ENCODE measurements at places on chromosomes 13 and 19.

DNA sequence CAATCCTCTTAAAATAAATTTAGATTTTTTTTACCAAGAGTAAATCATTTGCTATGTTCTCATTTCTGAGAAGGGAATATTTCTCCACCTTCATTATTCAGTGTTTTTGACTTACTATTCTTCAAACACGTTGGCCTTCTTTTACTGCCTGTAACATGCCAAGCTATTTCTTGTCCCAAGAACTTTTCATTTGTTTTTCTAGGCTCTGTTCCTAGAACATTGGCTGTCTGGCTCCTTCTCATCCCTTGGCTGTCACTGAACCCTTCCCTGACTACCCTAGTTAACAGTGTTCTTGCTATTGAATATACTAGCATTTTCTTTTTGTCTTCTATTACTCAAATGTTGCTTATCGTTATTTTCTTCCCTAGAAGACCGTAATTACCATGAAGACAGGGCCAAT, 248.1 kb downstream of the ITGBL1 start:
- no peak for DNase-seq

GRCh38 chr13:111486801-111487200, 166.4 kb downstream of the TEX29 start:
- no peak for DNase-seq

- DNase-seq, result no peak
These were observed 1093.7 kb upstream of the MIR17HG start for GRCh38 chr13:90253806-90254205.

- no peak for DNase-seq
These were observed 24.9 kb downstream of the EPS15L1 start for GRCh38 chr19:16446724-16447368.

- DNase-seq, result no peak
These were observed 89.3 kb downstream of the MIPEP start for GRCh38 chr13:23799945-23800344.

DNA sequence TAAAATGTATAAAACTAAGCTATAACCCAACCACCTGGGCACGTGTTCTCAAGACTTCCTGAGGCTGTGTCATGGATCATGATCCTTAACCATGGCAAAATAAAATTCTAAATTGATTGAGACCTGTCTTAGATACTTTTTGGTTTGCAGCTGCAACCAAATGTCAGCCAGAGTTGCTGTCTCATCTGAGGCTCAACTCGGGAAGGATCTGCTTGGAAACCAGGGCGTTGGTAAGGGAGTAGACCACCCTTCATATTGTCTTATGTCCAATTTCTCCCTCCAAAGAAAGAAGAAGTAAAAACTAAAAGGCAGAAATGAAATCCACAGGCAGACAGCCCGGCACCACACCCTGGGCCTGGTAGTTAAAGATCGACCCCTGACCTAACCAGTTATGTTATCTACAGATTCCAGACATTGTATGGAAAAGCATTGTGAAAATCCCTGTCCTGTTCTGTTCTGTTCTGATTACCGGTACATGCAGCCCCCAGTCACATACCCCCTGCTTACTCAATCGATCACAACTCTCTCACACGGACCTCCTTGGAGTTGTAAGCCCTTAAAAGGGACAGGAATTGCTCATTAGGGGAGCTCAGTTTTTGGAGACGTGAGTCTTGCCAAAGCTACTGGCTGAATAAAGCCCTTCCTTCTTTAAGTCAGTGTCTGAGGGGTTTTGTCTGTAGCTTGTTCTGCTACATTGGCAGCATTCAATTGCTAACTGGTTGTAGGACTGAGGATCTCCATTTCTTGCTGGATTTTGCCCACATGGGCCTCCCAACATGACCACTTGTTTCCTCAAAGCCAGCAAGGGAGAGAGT, 22.9 kb upstream of the IGSF23 start:
- DNase-seq, result no peak

DNA sequence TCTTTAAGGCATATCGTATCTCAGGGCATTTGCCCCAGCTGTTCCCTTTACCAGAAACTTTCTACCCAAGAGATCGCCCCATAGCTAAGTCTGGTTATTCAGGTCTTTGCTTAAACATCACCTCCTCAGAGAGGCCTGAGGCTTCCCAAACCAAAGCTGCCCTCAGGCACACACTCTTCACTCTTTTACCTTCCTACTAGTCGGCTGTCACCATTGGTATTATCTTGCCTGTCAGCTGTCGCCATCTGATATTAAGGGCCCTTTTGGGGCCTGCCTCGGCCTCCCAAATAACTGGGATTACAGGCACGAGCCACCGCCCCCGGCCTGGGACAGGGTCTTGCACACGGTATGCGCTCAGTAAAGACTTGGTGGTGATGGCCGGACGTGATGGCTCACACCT, 1.0 kb downstream of the GADD45GIP1 start:
- DNase-seq, result no peak

GRCh38 chr13:109271061-109271460, 515.3 kb downstream of the IRS2 start:
- no peak for DNase-seq

DNA sequence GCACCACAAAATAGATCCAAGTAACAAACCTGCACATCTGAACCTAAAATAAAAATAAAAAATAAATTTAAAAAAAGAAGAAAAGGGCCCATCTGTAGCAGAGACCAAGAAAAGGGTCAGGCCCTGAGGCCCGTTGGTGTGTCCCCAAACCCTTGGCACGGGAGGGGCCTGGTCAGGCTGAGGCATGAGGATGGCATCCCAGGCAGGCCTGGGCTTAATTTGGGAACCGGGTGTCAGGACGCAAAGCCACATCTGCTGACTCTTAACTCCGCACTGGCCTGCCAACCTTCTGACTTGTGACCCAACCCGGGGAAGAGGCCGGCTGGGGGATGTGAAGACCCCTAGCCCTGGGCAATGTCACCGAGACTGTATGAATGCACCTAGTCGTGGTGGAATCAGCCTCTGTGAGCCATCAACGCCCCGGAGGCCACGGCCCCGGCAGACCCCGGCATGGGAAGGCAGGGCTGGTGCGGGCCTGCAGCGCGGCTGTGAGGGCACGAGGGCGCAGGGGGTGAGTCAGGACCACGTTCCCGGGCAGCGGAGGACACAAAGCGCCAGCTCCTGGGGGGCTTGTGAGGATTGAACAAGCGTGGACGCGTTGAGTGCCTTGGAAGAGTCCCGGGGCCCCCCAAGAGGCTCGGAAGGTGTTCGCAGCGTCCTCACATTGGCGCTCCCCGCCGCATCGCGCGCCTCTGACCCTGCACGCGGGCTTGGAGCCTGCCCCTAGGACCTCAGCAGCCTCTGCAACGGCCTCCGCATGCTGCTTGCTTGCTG, 38.2 kb downstream of the ATP12A start:
- no peak for DNase-seq

- no peak for DNase-seq
These were observed 11.1 kb downstream of the ZC3H13 start for GRCh38 chr13:46041419-46041839.

DNA sequence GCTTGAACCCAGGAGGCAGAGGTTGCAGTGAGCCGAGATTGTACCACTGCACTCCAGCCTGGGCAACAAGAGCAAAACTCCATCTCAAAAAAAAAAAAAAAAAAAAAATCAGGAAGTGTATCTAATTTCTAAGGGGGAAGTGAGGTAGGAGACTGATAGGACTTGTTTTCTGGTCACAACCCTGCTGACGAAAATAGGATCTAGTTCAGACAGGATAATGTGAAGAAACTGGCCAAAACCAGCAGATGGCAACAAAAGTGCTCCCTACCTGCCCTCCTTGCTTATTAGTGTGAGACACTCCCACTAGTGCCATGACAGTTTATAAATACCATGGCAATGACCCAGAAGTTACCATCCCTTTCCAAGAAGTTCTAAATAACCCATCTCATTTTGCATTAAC, 36.0 kb upstream of the KPNA3 start:
- no peak for DNase-seq

DNA sequence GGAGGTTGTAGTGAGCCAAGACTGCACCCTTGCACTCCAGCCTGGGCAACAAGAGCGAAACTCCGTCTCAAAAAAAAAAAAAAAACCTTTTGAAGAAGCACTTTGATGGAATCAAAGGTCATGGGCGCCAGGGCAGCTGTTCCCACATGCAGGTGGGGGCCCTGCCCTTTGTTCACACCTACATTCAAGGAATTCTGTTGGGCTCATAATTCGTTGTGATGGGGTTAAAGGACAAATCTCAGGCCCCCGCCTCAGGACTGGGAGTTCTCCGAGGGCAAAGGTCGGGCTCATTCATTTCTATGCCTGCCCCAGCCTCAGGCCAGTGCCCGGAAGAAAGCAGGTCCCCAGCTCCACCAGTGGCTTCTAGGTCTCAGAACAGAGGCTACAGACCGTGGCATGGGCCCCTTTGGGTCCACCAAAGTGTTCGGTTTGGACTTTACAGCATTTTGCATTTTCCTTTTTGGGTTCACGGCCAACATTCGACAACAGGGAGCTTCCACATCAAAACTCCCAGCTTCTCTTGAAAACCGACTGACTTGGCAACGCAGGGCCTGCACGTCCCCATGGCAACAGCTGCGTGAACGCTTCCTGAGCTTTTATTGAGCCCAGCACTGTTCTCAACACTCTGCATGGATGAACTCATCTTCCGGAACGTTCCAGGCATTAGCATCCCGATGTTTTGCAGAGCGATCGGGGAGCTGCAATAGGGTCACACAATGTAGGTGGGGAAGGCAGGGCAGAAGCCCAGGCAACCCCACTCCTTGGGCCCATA, 10.1 kb upstream of the GTF2F1 start:
- no peak for DNase-seq

- DNase-seq, result no peak
These were observed 1.9 kb upstream of the NKPD1 start for GRCh38 chr19:45162608-45163143.

DNA sequence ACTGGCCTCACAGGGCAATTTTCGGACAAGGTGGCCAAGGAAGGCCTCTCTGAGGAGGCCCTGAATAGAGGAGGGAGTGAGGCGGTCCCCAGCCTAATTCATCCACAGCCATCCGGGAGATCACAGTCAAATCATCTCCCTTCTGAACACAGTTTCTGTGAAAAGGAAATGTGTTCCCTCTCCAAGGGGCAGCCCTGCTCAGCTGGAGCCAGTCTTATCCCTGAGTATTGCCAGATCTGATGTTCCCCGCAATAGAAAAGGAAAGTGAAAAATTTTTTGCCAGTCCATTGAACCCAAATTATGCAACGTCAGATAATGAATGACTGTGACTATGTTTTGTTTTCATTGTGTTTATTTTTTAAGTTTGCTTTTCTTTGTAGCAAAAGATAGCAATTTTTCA, 125.9 kb downstream of the SIPA1L3 start:
- DNase-seq, result no peak

GRCh38 chr19:14972676-14973075, 7.0 kb downstream of the SLC1A6 start:
- no peak for DNase-seq
